ENCODE measurements at places on chromosomes 5 and 9.

- no peak for DNase-seq
Measured at GRCh38 chr9:106947106-106947900, 84.3 kb downstream of the ZNF462 start.

DNA sequence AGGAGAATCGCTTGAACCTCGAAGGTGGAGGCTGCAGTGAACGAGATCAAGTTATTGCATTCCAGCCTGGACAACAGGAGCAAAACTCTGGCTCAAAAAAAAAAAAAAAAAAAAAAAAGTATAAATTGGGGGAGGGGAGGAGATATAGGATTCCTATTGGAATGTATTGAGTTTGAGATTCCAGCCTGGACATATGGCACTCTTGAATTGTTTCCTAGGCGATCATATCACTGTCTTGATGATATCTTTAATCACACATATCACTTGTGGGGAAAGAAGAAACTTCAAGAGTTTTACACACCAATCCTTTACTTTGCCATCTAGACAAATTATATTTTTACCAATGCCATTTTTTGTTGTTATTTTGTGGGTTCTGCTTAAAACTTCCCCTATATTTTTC is 42.4 kb downstream of the TMC1 start:
- DNase-seq = no peak

DNA sequence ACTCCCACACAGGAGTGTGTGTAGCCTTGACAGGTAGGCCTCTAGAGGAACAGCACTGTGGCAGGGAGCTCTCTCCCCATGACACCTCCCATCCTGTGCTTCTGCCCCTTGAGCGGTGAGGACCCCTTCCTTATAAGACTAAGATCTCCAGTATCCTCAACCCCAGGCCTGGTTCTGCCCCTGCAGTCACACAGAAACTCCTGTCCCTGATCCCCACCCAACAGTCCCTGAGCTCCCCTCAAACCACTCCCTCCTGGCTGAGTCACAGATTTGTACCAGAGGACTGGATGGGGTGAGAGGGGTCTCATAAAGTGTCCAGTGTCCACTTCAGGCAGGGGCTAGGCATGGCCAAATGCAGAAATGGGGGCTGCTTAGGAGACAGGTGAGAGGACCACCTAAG is 47.8 kb upstream of the CDKN2AIPNL start:
- DNase-seq = no peak

- DNase-seq = no peak
Measured at GRCh38 chr5:72235725-72236124, 84.3 kb downstream of the MRPS27 start.

DNA sequence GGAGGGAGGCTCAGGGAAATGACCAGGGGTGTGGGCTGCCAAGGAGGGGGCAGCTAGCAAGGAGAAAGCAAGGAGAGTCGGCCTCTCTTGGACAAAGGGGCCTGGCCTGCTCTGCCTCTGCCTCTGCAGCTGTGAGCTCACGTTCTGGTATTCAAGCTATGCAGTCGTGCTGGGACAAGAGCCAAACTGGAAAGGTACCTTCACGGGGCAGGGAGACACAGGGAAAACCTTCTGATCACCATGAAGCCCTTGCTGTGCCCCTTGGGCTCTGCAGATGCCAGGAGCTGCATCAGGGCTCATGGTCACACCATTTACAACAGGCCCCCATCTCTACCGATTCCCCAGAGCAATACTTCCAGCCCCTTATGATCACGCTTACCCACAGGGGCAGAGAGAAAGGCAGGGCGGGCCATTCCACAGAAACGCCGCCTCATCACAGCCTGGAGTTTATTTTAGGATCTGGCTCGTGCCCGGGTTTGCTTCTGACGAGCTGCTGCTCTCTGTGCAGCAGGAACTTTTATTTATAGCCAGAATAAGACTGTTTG is 63.2 kb downstream of the PRRT1B start:
- peak; percentile 93 for DNase-seq

DNA sequence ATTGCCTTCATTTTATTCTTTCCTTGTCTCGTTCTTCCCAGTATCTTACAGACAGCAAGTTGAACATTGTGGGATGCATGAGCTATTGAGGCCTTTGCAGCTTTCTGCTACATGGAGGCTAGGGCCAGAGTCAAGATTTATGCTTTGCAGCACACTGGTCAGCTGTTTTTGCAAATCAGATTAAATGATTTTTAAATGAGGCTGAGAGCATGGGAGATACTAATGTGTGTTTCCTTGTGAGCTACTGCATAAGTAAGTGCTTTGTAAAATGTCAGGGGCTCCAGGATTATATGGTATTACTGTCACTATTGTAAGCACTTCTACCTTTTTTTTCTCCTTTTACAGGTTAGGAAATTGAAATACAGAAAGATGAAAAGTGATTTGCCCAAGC is 111.0 kb upstream of the CDKN2B start:
- no peak for DNase-seq

GRCh38 chr9:18074041-18074440 is 399.9 kb upstream of the ADAMTSL1 start:
- peak; percentile 45 for DNase-seq

- DNase-seq = no peak
Measured at GRCh38 chr5:125152461-125153189, 406.2 kb upstream of the ZNF608 start.

DNA sequence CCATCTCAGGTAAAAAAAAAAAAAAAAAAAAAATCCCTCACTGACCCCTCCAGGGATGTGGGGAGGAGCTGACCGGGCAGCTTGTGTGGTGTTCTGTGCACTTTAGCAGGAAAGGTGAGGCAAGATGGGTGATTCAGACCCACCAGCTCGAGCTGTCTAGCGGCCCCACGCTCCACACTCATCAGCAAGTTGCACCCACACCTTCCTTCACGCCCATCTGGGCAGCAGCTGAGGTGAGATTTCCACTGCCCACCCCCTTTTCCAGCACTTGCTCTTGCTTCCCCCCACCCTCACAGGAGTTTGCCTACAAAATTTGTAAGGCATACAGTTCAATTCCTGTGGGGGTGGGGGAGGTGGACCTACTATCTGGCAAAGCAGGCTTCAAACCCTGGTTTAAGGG is 58.7 kb upstream of the ZNF354B start:
- DNase-seq = no peak

DNA sequence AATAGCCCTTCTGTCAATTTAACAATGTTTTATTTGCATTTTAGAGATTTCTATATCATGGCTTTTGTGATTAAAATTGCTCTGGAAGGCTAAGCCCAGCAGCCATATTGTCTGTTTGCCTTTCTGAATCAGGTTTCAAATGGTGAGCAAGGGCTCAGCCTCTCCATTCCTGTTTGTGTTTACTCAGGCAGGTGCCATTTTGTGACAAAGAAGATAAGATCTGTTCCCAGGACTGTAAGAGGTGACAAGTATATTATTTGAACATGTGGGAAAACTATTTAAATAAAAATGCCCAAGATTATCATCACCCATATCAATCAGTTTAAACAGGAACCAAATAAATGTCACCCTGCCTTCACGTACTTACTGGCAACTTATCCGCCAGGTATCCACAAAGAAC is 641.3 kb upstream of the KLF4 start:
- no peak for DNase-seq

GRCh38 chr9:134787601-134788531 is 92.7 kb upstream of the FCN2 start:
- no peak for DNase-seq

DNA sequence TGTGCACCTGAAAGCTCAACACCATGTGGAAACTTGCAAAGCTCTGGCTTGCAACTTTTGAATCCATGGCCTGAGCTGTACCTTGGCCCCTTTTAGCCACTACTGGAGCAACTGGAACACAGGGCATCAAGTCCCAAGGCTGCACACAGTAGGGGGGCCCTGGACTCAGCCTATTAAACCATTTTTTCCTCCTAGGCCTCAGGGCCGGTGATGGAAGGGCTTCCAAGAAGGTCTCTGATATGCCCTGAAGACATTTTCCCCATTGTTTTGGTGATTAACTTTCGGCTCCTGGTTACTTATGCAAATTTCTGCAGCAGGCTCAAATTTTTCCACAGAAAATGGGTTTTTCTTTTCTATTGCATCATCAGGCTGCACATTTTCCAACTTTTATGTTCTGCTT is 22.7 kb upstream of the PRLR start:
- DNase-seq = no peak

Data from AG20443 (cell line).